ENCODE measurements at places on chromosomes 3 and 15.

DNA sequence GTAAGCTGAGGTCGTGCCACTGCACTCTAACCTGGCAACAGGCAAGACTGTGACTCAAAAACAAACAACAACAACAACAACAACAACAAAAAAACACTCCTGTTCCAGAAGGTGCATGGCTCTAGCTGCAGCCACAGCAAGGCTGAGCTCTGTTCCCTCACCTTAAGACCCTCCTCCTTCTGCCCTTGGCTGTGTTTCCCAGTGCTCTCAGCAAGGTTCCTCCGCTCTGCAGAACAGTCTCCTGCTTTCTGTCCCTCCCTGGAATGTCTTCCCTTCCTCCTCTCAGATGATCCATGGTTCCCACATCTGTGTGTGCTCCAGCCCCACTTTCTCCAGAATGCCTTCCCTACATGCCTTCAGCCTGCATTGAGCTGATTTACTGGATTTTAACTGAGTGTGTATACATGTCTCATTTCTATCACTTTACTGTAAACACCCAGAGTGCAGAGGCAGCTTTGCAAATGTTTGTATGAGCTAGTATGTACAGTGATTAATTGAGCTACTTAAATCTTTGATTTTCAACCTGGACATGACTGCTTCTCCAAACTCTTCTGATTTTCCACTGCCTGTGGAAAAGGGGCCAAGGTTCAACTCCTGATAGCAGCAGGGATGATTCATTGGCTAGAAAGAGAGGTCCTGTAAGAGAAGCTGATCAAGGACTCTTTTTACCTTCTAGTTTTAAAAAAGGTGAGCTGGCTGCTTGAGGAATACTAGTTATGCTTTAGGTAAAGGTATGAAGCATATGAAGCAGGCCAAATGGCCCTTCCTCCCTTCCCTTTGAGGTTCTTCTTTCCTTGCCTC is 14.7 kb downstream of the ANKUB1 start:
- DNase-seq, result no peak

GRCh38 chr15:85707519-85708338 is 87.0 kb downstream of the KLHL25 start:
- DNase-seq, result no peak

DNA sequence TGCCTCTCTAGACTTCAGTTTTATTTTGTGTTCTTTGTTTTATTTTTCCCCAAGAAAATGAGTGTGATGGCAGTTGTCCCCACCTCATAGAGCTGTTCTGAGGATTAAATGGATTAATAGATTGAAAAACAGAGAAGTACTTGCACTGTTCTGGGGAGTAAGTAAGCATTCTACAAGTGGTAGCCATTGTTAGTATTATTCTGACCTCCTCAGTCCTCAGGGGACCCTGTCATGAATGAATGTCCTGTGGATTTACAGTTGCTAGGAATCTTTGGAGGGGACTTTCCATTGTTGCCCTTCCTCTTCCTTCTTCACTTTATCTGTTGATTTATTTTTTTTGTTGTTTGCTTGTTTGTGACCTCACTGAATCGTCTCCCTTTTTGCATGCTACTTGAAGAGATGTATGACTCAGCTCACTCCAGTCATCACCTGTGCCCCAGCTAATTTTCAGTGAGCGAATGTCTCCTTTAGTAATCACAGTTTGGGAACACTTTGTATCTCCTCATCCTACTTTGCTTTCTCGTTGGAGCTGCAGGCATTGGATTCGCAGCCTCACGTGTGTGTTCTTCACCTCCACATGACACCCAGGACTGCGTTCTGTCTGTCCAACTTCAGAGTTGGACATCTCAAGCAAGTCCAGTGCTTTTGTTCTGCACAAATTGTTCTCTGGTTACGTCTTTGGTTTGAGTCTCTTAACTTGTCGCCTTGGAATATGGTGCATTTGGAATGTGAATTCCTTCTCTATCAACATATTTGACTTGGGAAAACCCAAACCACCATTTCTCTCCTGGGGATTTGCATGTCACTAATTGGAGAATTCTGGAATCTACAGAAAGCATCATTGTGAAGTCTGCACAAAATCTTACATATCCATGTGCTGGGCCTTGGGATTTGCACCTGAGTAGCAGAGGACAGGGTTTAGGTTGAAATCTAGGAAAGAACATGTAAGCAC is 54.5 kb downstream of the LRTM1 start:
- DNase-seq, result no peak

- no peak for DNase-seq
These were observed 11.9 kb downstream of the CFAP161 start for GRCh38 chr15:81146006-81146405.

DNA sequence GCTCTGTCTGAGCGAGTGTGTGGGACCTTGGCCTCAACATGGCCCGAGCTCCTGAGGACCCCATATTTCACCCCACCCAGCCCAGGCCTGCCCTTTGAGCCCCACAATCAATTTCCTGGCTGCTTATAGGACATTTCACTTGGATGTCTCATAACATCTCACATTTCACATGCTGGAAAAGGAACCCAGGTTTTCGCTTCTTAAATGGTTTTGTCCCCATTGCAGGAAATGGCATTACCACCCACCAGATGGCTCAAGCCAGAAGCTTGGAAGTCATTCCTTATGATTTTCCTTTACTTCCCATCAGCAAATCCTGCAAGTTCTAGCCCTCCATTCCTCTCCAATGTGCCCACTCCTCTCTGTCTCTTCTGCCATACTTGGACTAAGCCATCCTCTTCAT is 14.9 kb downstream of the ITGA11 start:
- no peak for DNase-seq

DNA sequence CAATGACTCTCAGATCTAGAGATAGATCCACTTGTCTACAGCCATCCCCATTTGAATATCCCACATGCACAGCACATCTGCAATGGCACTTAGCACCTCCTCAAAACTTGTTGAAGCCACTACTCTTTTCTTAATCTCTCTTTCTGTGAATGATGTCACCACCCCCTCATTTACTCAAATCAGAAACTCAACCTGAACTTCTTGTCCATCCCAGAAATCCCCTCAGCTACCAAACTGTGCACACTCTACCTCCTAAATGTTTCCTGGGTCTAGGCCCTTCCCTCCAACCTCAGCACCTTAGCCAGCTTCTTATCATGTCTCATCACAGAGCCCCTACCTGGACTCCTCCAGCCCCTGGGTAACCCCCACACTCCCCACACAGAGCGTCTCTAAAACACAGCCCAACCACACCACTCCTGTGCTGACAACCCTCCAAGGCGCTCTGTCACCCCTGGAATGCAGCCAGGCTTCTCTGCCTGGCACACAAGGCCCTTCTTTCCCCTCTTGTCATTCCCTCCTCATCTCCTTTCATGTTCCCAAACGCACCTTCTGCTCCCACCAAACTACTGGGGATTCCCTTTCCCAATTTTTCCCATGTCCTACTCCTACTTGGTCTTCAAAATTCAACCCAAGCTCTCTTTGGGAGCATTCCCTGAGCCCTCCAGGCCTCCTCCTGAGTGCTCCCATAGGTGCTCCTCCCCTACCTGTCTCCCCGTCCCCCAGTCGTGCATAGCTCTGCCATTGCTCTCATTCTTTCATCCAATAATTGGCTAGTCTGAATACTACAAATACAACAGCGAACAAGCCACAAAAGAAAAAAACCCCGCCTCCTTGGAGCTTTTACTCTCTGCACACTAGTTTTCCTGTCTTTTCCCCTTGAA is 39.8 kb upstream of the ZBTB38 start:
- no peak for DNase-seq

DNA sequence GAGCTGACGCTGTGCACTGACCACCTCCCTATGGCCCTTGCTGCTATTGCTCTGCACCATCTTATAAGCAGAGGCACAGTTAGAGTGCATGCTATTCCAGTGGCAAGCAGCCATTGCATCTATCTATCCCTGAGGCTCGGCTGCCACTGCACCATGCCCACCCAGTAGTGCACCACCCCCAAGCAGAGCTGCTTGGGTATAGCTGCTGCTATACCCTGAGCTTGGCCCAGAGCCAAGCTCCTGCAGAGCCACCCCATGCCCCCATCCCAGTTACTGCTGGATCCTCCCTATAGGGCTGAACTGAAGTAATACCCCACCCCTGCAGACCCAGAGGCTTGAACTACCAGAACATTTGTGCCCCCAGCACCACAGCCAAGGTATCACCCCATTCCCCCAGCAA is 19.6 kb upstream of the IGSF10 start:
- DNase-seq, result no peak

- DNase-seq, result no peak
These were observed 41.3 kb upstream of the ZBED2 start for GRCh38 chr3:111636366-111636885.

DNA sequence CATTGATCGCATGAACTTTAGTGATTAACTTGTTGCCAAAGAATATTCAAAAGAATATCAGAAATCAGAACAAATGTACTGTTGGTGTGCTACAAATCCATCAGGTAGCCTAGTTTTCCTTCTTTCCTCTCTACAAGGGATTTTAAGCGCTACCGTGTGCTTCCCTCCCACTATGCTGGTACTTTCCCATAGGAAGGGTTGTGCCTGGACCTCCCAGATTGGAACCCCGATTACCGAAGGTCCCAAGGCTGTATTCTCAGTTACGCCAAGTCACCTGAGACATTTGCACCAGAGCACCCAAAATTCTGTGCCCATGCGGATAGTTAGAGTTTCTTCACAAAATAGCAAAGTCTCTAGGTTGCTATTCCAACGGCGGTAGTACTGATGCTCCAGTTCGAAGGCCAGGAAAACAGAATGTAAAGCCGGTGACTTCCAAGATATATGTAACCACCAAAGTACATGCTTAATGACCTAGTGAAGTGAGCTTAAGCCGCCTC is 23.4 kb upstream of the GATM start:
- DNase-seq, result no peak

GRCh38 chr3:120726791-120727190 is 15.5 kb downstream of the RABL3 start:
- no peak for DNase-seq

GRCh38 chr3:94513600-94513999 is 450.7 kb downstream of the NSUN3 start:
- DNase-seq, result no peak

DNA sequence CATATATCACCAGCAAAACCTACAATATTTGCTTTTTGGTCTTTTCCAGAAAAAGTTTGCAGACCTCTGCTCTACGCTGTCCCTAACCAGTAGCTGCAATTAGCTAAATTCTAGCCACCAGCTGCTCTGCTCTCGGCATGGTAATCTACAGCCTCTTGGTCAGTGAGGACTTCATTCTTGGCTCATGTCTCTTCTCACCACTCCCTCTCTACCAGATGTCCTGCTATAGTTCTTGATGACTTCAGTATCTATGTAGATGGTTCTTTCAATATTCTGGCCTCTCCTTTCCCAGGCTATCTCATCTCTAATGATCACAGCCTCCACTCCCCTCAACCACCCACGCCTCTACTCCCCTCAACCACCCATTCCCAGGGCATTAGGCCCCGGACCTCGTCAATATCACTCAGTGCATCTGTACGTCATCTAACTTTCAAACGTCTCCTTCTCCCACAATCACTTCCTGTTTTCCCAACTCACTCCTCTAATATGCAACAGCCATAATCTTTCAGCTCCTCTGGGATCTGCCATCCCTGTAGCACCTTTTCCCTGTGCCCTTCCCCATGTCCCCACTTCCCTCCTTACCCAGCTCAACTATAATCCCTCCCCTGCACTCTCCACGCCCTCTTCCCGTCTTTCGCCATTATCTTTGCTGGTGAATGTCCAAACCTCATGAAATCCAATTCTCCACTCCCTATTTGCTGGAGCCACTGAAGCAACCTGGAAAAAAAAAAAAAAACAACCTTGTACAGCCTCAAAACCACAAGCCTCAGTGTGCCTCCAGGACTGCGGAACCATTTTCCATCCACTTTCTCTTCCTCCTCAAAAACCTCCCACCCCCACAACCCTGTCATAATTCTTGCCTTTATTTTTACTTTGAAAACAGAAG is 429.4 kb upstream of the PROK2 start:
- DNase-seq, result no peak

- no peak for DNase-seq
These were observed 872.3 kb downstream of the ROBO1 start for GRCh38 chr3:78895528-78895927.

- DNase-seq, result no peak
These were observed 8.3 kb downstream of the MAPKBP1 start for GRCh38 chr15:41782371-41783282.

GRCh38 chr3:19124752-19125151 is 23.6 kb upstream of the KCNH8 start:
- DNase-seq, result no peak

GRCh38 chr3:43872301-43872700 is 181.6 kb downstream of the ABHD5 start:
- DNase-seq, result no peak

DNA sequence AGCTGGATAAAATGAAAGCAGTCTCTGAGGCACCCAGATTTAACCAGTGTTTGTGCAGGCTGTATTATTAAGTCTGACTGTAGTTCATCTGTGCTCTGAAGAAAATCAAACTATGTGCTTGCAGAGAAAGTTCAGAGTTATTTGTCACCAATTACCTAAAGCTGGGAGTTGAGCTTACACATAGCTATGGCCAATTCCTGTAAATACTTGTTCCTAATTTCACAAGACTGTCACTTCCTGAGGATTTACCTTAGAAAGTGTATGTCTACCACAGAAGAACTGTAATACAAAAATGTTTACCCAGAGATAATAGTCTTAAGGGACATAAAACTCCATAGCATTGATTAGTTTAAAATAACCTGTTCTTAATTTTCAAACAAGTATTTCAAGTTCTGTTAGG is 628.4 kb upstream of the TGFBR2 start:
- DNase-seq, result no peak

GRCh38 chr15:94312946-94313345 is 81.6 kb downstream of the MCTP2 start:
- DNase-seq, result no peak

GRCh38 chr3:175378348-175378747 is 519.2 kb downstream of the NAALADL2 start:
- no peak for DNase-seq

- no peak for DNase-seq
These were observed 166.9 kb downstream of the ABHD5 start for GRCh38 chr3:43857361-43858293.

- DNase-seq, result no peak
These were observed 36.0 kb upstream of the CCNL1 start for GRCh38 chr3:157195965-157196364.

- no peak for DNase-seq
These were observed 49.1 kb upstream of the RAB6B start for GRCh38 chr3:133944641-133945380.

DNA sequence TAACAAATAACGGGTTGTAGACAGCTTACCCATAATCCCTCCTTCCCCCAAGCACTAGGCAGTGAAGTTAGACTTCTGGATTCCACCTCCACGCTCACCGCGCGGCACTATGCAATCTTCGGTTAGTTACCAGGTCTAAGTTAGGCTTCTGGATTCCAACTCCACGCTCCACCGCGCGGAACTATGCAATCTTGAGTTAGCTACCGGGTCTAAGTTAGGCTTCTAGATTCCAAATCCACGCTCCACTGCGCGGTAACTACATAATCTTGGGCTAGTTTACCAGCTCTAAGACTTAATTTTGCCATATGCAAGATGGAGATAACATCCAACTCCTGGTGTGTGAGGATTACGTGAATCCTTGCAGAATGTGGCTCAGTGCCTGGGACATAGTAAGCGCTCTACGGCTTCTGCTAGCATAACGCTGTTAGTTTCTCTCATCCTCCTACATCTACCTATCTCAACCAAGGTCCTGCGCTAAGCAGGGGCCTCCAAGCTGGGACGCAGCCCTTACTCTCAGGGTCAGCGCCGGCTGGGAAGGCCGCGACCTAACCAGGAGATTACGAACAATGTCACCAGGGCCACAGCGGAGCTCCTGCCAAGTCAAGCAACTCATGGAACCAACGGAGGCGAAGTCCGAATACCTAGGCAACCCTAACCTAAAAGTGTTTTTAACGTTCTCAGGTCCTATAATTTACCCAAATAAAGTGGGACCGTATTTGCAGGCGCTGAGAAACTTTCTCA is 497 bp upstream of the RPLP1 start:
- DNase-seq, result no peak

- no peak for DNase-seq
These were observed 47.3 kb downstream of the VGLL4 start for GRCh38 chr3:11596387-11596786.

Measured in effector memory CD8-positive, alpha-beta T cell (primary cell).